ENCODE measurements at places on chromosomes 3 and 15.

GRCh38 chr15:37425541-37425940 lies 325.2 kb upstream of the MEIS2 start:
- DNase-seq, result no peak

- DNase-seq, result no peak
These were observed 109.2 kb downstream of the APBA2 start for GRCh38 chr15:28994831-28995596.

DNA sequence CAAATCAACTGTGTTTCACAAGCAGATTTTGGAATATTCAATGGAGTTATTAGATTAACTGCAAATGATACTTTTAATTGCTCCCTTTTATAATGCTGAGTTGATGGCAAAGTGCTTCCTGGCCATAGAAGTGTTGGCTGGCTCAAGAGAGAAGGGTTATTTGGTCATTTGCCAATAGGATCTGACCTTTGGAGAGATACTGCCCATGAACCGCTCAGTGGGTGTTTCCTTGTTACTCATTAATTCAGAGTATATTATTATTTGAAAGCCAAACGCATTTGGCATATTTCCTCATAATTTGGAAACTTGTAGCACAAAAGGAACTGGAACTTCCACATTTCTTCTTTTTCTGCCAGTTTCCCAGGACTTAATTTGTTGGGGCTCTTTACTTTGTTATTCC lies 234.7 kb downstream of the CDIN1 start:
- DNase-seq, result no peak

DNA sequence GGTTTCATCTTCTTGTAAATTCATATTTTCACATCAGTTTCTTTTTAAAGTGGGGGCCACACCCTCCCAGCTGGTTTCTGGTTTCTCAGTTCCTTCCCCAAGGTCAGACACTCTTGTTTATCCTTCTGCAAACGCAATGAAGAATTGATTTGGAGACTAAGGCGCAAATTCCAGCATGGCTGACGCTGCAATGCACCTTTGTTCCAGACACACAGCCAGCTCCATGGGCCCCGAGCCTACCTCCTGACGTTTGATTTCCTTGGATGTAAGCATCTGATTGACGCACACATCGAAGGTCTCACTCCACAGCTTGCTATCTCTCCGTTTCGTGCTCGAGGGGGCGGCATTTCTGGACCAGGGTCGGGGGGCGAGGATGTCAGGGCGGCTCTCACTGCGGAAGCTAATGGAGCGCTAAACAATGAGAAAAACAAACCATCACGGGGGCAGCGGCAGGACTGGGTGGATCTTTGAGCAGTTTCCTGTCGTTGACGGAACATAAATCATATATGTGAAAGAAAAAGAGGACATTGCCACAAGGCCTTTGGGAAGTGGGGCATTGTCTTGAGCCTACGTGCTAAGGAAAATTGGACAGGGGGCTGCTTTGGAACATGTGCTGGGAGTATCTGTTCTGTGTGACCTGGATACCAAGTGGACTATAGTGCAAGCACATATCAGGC lies 46.9 kb downstream of the ARHGEF3 start:
- no peak for DNase-seq

GRCh38 chr3:180990505-180990904 lies 969 bp upstream of the DNAJC19 start:
- DNase-seq, result no peak

- no peak for DNase-seq
These were observed 254.4 kb upstream of the THBS1 start for GRCh38 chr15:39326306-39326975.

DNA sequence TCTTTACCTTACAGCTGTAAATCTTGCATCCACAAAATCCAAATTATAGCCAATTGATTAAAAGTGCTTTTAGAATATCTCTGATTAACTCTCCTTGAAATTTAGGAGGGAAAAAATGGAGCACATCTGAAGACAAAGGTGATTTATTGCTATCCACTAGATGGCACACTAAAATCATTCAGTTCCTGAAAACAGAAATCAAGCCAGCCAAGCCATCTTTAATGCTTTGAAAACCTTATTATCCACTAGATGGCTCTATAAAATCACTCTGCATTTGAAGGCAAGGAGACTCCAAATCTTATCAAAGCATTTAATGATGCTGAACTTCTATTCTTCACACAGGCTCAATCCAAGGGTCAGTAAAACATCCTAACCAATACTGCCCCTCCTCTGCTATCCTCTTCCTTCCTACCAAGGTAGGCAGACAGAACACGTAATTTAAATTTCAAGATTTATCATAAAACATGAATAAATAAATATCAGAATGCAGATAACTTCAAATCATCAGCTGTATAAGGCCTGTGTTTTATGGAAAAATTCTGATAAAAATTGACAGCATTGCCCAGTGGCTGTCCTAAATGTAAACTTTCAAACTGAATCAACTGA lies 48.4 kb downstream of the GOLIM4 start:
- DNase-seq, result peak; percentile 75

DNA sequence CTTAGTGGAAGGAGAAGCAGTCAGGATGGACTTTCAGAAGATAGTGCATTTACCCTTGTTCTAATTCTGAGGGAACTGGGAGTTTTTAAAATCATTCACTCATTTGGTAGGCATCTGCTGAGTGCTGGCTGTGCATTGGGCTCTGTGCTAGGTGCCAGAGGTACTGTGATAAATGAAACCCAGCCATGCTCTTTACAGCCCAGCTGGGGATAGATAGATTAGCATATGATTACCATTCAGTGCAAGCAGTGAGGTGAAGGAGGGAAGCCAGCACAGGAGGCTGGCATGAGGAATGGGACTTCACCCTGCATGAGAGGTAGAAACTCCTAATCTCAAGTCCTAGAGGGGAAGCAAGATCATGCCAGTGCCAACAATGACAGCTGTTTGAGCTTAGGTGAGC lies 361.9 kb upstream of the TRIM42 start:
- no peak for DNase-seq

DNA sequence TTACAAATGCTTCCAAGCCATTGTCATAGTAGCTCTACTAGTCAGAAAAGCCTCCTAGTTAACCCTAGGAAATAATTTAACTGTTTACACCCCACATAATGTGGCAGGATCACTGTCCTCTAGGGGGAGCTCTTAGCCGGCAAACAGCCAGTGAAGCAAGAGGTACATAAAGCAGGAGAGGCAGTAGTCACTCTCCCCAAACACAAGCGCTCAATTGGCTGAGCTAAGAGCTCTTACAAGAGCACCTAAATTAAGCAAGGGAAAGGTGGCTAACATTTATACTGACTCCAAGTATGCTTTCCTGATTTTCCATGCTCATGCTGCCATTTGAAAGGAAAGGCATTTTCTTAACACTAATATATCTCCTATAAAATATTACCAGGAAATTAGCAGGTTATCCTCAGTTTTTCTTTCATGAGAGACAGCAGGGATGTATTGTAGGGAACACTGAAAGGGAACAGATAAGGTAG lies 37.6 kb downstream of the NCEH1 start:
- DNase-seq, result peak; percentile 89

GRCh38 chr3:189512039-189512438 lies 119.2 kb upstream of the TP63 start:
- no peak for DNase-seq

GRCh38 chr15:64580696-64581407 lies 120.5 kb downstream of the ZNF609 start:
- DNase-seq, result no peak

- no peak for DNase-seq
These were observed 692.7 kb downstream of the MCTP2 start for GRCh38 chr15:94924057-94924456.

GRCh38 chr3:6717026-6717943 lies 143.6 kb upstream of the GRM7 start:
- no peak for DNase-seq

DNA sequence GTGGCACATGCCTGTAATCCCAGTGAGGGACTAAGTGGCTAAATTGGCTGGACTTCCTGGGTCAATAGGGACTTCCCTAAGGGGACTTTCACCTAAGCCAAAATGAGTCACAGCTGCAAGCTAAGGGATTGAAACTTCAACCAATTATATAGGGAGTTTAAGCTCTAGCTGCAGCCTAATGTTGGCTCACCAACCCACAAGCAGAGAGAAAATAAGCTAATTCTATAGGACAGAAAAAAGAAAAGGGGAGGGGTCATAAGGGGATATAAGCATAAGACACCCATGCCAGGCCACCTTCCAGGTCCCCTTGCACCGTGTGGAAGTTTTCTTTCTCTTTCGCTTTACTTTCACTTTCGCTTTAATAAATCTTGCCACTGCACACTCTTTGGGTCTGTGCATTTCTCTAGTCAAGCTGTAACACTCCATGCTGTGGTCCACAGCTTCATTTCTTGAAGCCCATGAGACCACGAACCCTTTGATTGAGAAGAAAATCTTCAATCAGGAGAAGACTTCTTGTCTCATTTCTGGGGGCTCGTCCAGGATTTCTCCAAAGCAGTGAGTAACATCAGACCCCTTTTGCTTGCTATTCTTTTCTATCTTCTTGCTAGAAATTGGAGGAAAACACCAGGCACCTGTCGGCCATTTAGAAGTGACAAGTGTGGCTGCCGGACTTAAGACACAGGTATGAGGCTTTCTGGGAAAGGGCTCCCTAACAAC lies 192.3 kb downstream of the IGSF11 start:
- no peak for DNase-seq

DNA sequence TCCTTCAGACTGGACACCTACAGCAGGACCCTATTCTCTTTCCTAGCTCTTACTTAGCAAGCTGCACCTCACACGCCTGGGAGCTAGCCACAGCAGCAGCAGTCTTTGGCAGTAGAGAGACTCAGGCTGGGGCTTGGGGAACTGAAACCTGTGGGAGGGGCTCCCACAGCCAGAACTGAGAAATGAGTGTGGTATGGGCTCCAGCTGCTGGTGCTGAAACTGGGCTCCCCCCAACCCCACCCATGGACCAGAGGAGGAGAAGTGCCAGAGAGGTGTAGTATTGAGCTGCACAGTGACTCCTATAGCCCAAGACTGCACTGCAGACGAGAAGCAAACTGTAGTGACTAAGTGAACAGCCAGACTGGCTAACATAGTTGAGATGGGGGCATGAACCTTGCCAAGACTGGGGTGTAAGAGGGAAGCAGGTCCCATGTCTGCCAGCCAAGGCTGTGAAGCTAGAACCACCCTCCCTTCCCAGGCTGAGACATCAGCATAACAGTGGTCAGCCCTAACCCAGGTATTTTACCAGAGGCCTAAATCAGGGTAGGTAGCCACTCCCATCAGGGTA lies 62.5 kb downstream of the MYO5A start:
- no peak for DNase-seq

GRCh38 chr3:108804437-108804836 lies 18.1 kb upstream of the TRAT1 start:
- no peak for DNase-seq

DNA sequence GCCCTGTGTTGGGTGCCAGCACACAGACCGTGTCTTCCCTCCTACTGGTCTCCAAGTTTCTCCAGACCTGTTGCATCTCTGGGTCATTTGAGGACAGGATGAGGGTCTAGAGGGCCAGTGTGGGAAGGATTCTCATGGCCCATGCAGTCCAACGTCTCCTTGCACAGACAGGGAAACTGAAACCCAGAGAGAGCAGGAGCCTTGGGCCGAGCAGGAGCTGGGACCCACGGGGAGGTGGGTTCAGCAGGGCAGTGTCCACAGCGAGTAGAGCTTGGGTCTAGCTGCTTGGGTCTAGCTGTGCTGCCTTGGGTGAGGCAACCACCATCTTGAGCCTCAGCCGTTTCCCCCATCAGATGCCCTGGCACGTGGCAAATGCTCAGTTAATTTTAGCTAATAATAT lies 32.3 kb downstream of the HDAC11 start:
- DNase-seq, result no peak

DNA sequence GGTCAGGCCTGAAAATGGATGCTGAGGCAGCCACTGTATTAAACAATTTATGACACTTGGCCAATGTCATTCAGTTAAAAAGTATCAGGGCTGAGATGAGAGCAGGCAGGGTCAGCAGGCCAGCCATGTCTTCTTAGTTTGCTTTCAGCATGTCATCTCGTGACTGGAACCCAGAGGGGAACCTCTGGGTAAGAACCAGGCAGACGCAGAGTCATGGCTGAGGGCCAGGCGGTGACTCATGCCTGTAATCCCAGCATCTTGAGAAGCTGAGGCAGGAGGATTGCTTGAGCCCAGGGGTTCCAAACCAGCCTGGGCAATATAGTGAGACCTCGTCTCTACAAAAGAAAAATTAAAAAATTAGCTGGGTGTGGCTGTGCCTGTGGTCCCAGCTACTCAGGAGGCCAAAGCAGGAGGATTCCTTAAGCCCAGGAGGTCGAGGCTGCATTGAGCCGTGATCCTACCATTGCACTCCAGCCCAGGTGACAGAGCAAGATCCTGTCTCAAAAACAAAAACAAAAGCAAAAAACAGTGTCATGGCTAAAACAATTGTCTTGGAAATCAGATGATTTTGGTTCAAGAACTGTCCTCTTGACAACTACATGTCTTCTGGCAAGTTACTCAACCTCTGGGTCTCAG lies 11.7 kb downstream of the BCL2L10 start:
- peak; percentile 15 for DNase-seq

GRCh38 chr3:126153695-126154360 lies 26.6 kb downstream of the ALDH1L1 start:
- no peak for DNase-seq

GRCh38 chr3:120855665-120856437 lies 52.2 kb upstream of the STXBP5L start:
- DNase-seq, result no peak

GRCh38 chr3:120557115-120557514 lies 39.0 kb upstream of the NDUFB4 start:
- no peak for DNase-seq

DNA sequence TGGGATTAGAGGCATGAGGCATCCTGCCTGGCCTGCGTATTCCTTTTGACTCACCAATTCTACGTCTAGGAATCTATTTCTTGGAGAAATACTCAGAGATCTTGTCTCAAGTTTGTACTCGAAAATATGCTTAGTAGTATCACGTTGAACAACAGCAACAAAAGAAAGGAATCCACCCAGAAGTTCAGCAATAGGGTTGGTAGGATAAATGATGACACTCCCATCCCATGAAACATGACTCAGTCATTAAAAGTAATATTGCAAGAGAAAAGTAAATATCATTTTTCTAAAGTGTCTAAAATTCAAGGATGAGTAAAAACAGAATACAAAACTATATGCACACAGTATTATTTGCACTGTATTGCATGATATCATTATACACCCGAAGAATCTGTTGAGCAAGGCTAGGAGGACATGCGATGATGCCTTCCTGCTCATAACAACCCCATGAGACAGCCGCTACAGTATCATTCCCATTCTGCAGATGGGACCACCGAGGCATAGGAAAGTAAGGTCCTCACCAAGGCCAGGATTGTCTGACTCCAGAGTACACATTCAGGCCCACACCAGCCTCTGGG lies 61.5 kb downstream of the SLC6A1 start:
- DNase-seq, result no peak

DNA sequence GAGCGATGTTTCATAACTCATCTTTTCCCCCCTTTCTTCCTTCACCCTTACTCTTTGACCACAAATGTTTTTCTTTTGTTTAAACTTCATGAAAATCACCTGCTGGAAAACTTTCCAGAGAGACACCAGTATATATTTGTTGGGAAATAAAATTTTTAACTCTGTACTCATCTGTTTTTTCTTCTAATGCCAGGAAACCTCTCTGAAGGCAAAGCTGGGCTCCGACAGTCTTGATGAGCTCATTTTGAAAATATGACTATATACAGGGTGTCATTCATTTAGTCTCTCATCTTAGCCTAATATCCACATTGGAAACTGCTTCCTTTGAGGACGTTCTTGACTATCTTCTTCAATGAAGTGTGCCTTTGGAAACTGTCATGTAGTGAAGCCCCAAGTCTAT lies 339.6 kb upstream of the ROBO2 start:
- DNase-seq, result no peak

Measured in hematopoietic multipotent progenitor cell treated with erythropoietin and hydrocortisone succinate and interleukin-3 and kit ligand, for 15 days (in vitro differentiated cells).